Hair follicle dermal papilla cell (primary cell): ENCODE measurements at places on chromosomes 13 and 19. TPM values are rescaled to one million over a fixed set of nuclear protein-coding genes. Genes with fewer than 3 reads are reported as not detected.

The RCBTB1 gene
- total RNA-seq, result 14.6 and 17.5 TPM in 2 replicates

The DOCK9 gene
- 35.7 and 54.7 TPM in 2 replicates for total RNA-seq

The GPR12 gene
- not detected in 2 replicates for total RNA-seq

The ZNF98 gene
- total RNA-seq, result not detected in 2 replicates

The TLE6 gene
- 1.1 and 2.3 TPM in 2 replicates for total RNA-seq

The LRRC4B gene
- under 0.01 and 0.16 TPM in 2 replicates for total RNA-seq

The NCR1 gene
- total RNA-seq, result not detected in 2 replicates

The BRME1 gene
- 0.36 and 0.97 TPM in 2 replicates for total RNA-seq

The EPSTI1 gene
- total RNA-seq, result 17.1 and 26.4 TPM in 2 replicates

The BORA gene
- total RNA-seq, result 3.6 and 6.0 TPM in 2 replicates
